ENCODE measurements at places on chromosomes 11 and 22.

- no peak for DNase-seq
Observed at GRCh38 chr11:111388842-111389241, 9.8 kb upstream of the POU2AF1 start.

- no peak for DNase-seq
Observed at GRCh38 chr11:68160100-68160695, 39.0 kb upstream of the CHKA start.

GRCh38 chr11:72833811-72834493 is 19.7 kb downstream of the ATG16L2 start:
- DNase-seq: no peak

DNA sequence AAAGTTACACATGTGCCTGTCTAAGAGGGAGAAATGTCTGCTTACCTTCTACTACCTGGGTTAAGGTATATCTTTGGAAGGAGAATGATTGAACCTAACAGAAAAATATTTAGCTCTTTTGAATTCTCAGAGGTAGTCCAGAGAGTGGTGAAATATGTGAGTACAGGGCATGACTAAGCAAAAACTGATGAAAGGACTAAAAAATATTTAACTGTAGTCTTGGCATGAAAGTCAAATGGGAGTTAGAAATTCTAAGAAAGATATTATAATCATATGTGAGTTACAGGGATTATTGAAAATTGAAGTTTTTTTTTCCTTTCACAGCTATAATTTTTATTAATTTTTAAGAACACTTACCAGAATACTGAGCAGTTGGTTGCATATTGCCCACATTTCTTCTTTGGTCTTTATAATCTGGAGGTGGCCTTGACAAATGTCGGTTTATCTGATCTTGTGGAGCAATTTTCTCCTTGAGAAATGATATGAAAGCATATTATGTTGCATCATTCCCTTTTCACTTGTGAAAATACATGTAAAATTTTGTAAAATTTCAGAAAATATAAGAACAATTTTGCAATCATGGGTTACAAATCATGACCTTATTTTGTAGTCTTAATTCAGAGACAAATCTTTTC is 61.4 kb upstream of the MTMR2 start:
- DNase-seq: peak; percentile 46

GRCh38 chr11:12285811-12286222 is 91.6 kb upstream of the PARVA start:
- DNase-seq: no peak

DNA sequence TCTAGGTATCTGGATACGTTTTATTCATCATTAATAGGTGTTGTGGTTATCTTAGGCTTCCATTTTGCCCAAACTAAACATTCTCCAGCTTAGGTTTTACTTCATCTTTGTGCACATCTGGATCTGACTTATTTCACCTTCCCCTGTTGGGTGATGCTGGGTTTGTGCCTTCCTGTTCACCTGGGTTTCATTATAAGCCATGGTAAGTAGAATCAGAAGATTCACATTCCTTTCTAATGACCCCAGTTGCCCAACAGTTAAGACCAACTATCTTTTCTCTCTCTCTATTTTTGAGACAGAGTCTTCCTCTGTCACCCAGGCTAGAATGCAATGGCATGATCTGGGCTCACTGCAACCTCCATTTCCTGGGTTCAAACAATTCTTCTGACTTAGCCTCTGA is 44.6 kb downstream of the LMO2 start:
- no peak for DNase-seq

DNA sequence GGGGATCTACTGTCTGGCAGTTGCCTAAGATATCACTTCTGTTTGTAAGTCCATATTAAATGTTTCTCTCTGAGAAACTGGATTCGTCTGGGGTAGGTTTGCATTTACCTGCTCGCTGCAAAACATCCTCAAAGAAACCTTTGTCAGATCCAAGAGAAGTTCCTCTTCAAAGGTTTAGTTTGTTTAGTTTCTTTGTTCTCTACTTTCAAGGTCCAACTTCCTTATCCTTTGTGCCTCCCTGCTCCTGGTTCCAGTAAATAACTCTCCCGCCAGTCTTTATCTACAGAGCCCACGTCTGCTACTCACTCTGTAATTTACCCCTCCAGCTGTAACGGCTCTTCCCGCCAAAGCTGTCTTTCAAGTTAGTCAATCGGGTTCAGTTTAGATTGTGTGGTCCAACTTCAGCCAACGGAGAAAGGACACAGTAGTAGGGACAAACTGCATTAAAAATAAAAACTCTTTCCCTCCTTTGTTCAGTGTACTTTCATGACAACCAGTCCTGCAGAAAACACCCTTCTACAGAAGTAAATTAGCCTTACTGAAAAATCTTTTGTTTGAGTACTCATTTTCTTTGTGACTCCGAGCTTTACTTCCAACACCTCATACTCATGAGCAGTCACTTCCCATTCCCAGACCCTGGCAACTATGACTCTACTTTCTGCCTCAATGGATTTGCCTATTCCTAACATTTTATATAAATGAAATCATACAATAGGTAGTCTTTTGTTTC is 41.0 kb downstream of the TMPRSS5 start:
- DNase-seq: no peak

- no peak for DNase-seq
Observed at GRCh38 chr11:6417907-6418556, 862 bp downstream of the APBB1 start.
